PC-9 (cell line): ENCODE measurements at places on chromosomes 5 and 9.
A peak's percentile ranks its signal among the peaks of the same experiment; 100 is the strongest.

- DNase-seq: peak; percentile 57
These were observed 85.8 kb upstream of the ALDH1A1 start for GRCh38 chr9:73038613-73039012.

- DNase-seq: no peak
These were observed 7.6 kb downstream of the TTC16 start for GRCh38 chr9:127723444-127723843.

GRCh38 chr5:136213919-136214493 lies 21.0 kb upstream of the SMIM32 start:
- DNase-seq: no peak

DNA sequence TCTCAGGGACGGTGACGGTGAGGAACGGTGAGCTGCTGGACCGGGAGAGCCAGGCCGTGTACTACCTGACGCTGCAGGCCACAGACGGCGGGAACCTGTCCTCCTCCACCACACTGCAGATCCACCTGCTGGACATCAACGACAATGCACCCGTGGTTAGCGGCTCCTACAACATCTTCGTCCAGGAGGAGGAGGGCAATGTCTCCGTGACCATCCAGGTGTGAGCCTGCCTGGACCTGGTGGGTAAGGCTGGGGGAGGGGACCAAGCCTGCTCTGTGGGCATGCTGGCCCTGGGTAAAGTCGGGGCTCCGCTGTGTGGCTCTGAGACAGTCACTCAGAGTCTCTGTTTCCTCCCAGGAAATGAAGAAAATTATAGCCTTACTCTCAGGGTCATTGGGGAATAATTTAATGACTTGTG lies 29.3 kb downstream of the CDHR2 start:
- DNase-seq: peak; percentile 86

DNA sequence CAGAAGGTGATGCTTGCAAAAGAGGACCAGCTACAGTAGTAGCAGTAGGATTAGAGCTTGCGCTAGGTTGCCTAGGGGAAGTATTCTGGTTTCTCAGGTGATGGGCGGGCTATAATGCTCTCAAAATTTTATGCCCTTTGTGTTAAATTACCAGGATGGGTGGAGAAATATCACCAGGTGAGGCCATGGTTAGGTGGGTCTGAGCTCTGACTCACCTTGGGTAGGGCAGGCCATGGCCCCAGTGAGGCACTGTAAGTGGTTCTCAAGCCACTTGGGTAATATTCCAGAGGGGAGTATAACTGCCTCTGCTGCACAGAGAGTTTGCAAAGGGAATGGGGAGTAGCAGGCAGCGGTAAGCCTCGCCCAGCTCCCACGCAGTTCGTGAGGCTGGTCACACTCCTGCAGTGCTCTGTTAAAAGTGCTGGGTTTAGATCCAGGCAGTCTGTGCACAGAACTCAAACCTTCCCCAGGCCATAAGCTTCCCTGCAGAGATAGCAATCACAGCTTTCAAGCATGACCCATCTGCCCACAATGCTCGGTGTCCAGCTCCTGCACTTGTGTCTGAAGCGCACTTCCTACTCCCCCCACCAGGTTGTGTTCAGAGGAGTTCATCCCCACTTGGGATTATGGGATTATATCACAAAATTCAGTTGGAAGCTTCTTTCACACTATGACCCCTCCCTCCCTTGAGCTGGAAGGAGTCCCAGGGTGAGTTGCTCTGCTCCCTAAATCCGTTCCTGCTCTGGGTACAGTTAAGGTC lies 575.0 kb downstream of the CHSY3 start:
- peak; percentile 53 for DNase-seq

DNA sequence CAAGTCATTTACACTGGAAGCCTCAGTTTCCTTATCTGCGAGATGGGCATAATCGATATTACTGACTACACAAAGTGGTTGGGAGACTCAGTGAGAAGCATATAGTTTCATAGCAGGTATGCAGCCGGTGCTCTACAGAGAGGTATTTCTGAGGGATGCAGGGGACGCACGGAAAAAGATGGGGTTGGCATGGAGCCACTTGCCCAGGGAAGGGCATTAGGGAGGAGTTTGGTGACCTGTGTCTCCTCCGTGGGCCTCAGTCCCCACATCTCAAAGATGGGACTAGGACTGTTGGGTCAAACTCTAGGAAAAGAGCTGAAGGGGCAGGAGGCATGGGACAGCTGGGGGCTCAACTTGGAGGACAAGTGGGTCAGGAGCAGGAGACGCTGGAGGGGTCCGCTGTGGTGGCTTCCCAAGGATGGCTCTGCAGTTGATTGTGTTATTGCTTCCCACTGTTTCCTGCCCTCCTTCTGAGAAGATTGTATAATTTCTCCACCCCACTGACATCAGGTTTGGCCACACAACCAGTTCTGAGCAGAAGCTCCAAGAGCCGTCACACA lies 158.6 kb upstream of the ALDH1B1 start:
- DNase-seq: no peak
